ENCODE measurements at places on chromosomes 4 and X.
A peak's percentile ranks its signal among the peaks of the same experiment; 100 is the strongest.

DNA sequence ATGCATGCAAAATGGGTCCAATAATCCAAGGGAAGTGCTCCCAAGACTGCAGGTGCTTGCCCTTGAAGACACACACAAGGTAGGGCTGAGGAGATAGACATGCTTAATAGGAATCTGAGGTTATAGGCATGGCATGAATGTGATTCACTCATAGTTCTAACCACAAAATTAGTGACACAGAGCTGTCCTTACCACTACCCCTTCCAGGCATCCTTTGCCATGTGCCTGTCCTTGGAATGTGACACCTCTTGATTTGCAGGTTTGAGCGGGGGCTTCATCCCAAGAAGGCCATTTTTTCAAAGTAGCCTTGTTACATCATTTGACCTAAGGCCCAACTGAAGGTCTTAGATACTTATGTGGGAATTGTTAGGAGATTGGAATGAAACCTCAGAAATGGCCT is 112.5 kb downstream of the CCNG2 start:
- no peak for DNase-seq
- no peak overlapping the region for H3K4me3 ChIP-seq
- no peaks in the 10 kb centered on the region for H3K4me1 ChIP-seq

DNA sequence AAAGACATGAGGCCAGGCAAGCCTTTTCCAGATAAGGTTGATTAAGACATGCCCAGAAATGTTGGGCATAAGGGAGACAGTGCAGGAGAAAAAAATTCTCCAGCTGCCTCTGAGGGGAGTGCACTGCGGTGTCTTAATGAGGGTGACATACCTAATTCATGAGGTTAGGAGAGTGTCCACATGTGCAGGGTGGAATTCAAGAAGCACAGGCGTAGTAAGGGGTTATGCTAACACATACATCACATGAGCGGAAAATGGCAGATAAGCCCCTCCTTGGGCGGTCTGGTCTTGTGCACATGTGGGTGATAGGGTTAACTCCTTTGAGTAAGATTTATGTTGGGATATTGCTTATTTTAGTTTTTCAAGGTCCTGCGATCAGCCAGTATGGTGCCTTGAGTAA is 122.4 kb downstream of the PHKA2 start:
- no peaks in the 10 kb centered on the region for H3K4me1 ChIP-seq
- H3K4me3 ChIP-seq, result no peak overlapping the region
- DNase-seq, result no peak
- H3K27ac ChIP-seq, result no peak overlapping the region
- no peaks in the 10 kb centered on the region for H3K36me3 ChIP-seq
- no peaks in the 10 kb centered on the region for H3K27me3 ChIP-seq

DNA sequence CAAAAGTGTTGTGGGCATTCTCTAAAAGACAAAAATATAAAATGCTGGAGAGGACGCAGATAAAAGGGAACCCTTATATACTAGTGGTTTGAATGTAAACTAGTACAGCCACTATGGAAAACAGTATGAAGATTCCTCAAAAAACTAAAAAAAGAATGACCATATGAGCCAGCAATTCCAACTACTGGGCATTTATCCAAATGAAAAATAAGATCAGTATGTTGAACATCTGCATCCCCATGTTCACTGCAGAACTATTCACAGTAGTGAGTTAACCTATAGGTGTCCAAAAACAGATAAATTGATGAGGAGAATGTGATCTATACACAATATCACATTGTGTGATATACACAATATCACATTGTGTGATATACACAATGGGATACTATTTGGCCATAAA is 1615.3 kb downstream of the PCDH18 start:
- no peak overlapping the region for H3K4me3 ChIP-seq
- no peaks in the 10 kb centered on the region for H3K4me1 ChIP-seq
- no peaks in the 10 kb centered on the region for H3K36me3 ChIP-seq
- H3K27me3 ChIP-seq, result no peaks in the 10 kb centered on the region
- DNase-seq, result no peak

DNA sequence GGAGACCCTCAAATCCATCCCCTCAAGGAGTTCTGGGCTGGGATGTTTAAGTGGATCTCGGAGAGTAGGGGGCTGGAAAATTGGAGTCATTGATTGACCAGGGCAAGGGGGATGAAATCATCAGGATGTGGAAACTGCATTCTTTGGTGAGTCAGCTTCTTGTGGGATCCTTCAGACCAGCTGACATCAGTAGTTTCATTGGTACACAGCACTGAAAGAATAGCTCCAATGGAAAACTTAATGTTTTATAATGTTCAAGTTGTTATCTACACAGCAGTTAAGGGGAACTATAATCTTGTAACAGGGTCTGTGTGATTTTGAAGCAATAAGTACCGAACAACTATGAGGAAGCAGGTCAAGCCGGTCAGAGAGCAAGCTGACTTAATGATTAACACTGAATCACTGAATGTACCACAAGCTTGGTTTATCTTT is 506.1 kb downstream of the RPA4 start:
- DNase-seq, result no peak
- H3K27me3 ChIP-seq, result no peaks in the 10 kb centered on the region
- H3K4me1 ChIP-seq, result no peaks in the 10 kb centered on the region
- H3K36me3 ChIP-seq, result no peaks in the 10 kb centered on the region

GRCh38 chrX:12975991-12976558 is 1.2 kb downstream of the TMSB4X start:
- no peak overlapping the region for H3K27ac ChIP-seq
- no peaks in the 10 kb centered on the region for H3K36me3 ChIP-seq
- H3K4me1 ChIP-seq, result no peaks in the 10 kb centered on the region
- DNase-seq, result no peak

DNA sequence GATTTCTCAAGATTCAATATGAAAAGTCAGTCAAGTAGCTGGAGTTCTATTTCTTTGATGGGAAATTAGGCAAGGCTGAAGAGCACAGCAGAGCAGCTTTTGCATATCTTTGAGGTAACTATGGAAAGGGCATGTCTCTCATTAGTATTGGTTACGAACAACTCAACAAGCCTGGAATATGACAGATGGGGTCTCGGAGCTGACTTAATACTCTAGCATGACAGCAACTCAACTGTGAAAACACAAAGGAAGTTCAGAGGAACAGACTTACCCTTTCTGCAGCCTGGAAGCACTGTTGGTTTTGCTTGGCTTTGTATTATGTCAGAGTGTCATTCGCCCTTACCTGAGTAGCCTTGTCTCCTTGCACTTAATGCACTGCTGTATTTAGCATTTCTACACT is 79.9 kb upstream of the AADAT start:
- no peaks in the 10 kb centered on the region for H3K27me3 ChIP-seq
- no peaks in the 10 kb centered on the region for H3K4me1 ChIP-seq
- no peaks in the 10 kb centered on the region for H3K36me3 ChIP-seq
- H3K27ac ChIP-seq, result no peak overlapping the region

DNA sequence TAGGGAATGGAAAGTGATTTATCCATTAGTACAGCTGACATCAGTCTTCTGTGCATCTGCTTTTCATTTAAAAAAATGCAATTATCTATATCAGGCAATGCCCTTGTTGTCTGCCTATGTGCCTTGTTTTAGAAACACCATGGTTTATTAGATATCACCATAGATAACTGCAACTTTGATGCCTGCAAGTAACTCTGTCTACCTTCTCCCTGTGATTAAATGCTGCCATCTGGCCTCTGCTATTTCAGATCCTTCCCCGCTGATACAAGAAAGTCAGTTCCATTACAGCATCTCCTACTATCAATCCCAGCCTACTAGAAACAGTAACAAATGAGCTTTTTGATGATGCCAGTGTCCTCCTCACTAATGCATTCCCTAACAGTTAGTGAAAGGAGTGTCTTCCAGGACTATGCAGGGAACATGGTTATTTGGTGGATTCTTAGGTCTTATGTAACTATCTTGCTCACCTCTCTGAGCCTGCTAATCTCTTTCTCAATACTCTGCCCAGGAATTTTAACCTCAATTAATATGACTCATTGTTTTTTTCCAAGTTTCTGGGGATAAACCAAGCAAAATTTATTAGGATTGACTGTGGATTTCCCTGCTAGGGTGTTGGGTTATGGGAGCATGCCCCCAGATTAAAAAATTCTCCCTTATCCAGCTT is 444.9 kb downstream of the RAPGEF2 start:
- H3K36me3 ChIP-seq, result no peaks in the 10 kb centered on the region
- no peaks in the 10 kb centered on the region for H3K4me1 ChIP-seq
- no peaks in the 10 kb centered on the region for H3K27me3 ChIP-seq
- no peak for DNase-seq
- H3K27ac ChIP-seq, result no peak overlapping the region

DNA sequence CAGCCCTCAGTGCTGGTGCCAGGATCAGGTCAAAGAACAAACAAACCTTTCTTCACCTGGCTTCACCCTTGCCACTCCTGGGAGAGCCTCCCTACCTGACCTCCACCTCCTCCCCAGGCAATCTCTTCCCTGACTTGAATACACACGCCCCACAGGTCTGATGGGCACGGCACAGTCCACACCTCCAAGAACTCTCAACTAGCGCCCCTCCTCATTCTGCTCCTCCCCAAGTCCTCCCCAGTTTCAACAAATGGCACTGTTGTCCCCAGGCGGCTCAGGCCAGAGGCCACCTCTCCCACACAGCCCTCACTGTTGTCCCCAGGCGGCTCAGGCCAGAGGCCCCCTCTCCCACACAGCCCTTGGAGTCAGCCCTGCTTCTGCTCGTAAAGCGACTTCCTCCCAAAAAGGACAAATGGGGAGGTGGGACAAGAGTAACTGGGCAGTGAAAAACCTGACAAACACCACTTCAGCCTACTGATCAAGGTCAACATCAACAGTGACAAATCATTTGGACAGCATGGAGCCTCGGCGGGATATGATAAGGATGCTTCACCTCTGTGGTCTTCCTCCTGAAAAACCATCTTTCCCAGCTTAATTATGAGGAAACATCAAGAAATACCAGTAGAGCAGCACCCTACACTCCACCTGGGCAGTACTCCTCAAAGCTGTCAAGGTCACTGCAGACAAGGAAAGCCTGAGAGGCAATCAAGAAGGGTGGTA is 2.9 kb downstream of the LETM1 start:
- no peaks in the 10 kb centered on the region for H3K36me3 ChIP-seq
- H3K4me3 ChIP-seq, result no peak overlapping the region
- no peak for DNase-seq
- H3K4me1 ChIP-seq, result 0 out of 2 replicates have a peak, but pooled peaks cover 2% of the 10 kb centered on the region
- H3K27me3 ChIP-seq, result peaks cover 14% of the 10 kb centered on the region
- H3K27ac ChIP-seq, result no peak overlapping the region

- DNase-seq, result no peak
- no peak overlapping the region for H3K4me3 ChIP-seq
- no peaks in the 10 kb centered on the region for H3K36me3 ChIP-seq
- no peaks in the 10 kb centered on the region for H3K4me1 ChIP-seq
- no peak overlapping the region for H3K27ac ChIP-seq
These were observed 58.0 kb upstream of the XIAP start for GRCh38 chrX:123801901-123802300.

GRCh38 chrX:16100673-16101072 is 22.7 kb upstream of the GRPR start:
- H3K4me1 ChIP-seq, result no peaks in the 10 kb centered on the region
- DNase-seq, result no peak
- no peaks in the 10 kb centered on the region for H3K27me3 ChIP-seq
- H3K36me3 ChIP-seq, result no peaks in the 10 kb centered on the region

- DNase-seq, result no peak
- no peaks in the 10 kb centered on the region for H3K4me1 ChIP-seq
- no peaks in the 10 kb centered on the region for H3K36me3 ChIP-seq
- no peak overlapping the region for H3K4me3 ChIP-seq
These were observed 224.6 kb downstream of the SPRY1 start for GRCh38 chr4:123621072-123621705.

DNA sequence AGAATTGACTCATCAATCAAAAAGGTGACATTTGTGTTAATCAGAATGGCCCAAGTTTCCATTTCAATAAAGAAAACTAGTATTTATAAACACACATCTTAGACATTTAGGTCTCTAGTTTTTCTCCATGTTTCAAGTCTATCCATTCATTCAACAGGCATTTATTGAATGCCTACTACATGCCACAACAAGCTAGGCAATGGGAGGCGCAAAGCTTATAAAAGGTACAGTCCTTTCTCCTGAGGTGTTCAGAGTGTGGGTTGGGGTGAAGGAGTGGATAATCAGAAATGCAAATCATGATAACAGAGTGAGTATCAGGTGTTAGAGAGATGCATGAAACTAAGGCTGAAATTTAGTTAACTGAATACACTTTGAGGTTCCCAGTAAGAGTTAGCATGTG is 78.0 kb downstream of the HCCS start:
- no peaks in the 10 kb centered on the region for H3K36me3 ChIP-seq
- H3K4me1 ChIP-seq, result no peaks in the 10 kb centered on the region
- H3K27me3 ChIP-seq, result no peaks in the 10 kb centered on the region

DNA sequence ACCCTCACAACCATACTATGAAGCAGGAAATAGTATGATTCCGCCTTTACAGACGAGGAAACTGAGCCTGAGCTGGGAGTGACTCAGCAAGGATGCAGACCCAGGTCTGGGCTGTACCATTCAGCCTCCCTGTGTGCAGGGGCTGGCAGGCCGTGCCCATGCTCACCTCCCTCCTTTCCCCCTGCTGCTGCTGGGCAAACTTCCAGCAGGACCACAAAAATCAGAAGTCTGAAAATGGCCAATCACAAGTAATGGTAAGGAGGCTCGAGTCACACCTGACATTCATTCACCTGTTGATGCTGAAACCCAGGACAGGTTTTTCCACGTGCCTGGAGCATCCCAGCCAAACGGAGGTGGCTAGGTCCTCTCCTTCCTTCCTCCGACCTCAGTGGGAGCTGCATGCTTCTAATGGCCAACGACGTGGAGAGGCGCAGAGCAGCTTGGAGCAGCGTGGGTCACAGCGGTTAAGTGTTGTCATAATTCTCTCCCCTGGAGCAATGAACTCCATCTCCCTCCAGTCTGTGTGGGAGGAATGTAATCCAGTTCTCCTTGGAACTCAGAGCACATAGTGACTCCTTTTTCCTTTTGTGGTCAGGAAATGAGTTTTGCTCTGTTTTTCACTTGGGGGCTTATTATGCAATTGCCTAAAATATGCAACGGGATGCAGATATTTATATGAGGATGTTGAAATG is 371.7 kb downstream of the BCOR start:
- no peaks in the 10 kb centered on the region for H3K36me3 ChIP-seq
- no peak for DNase-seq
- H3K4me1 ChIP-seq, result no peaks in the 10 kb centered on the region
- no peak overlapping the region for H3K27ac ChIP-seq

DNA sequence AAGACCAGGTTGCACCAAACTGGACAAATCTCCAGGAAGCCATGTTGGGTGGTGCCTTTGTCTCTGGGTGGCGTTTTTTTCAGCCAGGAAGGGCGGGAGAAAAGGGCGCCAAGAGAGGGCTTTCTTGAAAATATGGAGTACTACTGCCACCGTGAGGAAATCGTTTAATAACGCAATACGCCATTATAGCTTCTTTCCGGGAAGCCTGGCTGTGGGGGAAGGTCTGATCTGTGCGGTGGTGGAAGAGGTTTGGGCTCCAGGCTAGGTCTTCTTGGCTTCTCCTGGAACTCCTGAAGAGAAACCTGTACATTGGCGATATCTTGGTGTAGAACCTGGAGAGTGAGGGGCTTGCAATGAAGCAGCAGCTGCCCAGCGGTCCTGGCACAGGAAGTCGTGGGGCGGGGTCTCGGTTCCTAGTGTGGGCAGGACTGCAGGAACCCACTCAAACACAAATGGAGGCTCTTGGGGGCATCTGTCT is 202.7 kb downstream of the OR13H1 start:
- DNase-seq, result no peak
- no peaks in the 10 kb centered on the region for H3K4me1 ChIP-seq
- H3K27me3 ChIP-seq, result no peaks in the 10 kb centered on the region
- H3K27ac ChIP-seq, result no peak overlapping the region

GRCh38 chr4:122921971-122922876 is at the start of gene NUDT6:
TSS of gene NUDT6 (minus strand) at chr4:122922597. CDS start at chr4:122922572, 25 bp downstream.
- no peaks in the 10 kb centered on the region for H3K27me3 ChIP-seq
- DNase-seq, result peak; percentile 45
- no peak within 1 kb of the TSS for H3K27ac ChIP-seq
- H3K4me3 ChIP-seq, result peak within 1 kb of the TSS; percentile 60

- H3K36me3 ChIP-seq, result no peaks in the 10 kb centered on the region
- no peak overlapping the region for H3K27ac ChIP-seq
- no peak for DNase-seq
These were observed 126.6 kb downstream of the ASB9 start for GRCh38 chrX:15143050-15143824.
